ENCODE measurements at places on chromosomes 6 and 20.
A peak's percentile ranks its signal among the peaks of the same experiment; 100 is the strongest.

DNA sequence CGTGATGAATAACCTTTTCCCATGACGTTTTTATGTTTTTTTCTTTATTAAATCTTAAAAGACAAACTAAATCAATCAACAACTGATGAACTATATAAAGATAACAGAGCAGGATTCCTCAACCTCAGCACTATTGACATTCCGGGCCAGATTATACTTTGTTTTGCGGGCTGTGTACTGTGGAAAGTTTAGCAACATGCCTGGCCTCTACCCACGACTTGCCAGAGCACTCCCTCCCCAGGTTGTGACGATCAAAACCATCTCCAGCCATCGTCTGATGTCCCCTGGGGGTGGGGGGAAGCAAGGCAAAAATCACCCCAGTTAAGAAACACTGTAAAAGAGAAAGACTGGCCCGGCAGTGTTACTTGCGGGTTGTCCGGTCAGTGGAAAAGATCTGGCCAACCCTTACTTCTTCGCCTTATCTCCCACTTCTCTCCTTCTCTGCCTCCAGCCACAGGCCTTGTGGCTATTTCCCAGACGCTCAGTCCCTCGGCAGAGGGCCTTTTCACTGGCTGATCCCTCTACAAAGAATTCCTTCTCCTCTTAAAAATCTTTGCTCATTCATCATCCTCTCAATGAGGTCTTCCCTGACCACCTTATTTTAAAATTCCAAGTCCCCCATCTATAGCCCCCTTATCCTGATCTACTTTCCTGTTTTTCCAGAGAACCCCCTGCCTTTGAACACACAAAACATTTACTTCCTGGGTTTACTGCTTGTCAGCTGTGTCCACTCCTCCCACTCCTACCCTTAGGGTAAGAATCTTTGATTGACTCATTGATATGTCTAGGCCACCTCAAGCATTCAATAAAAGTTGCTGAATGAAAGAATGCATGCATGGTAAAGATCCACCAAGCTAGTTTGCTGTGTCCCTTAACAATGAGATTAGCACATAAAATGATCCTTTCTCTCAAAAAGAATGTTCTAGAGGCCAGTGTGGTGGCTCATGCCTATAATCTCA, 14.7 kb upstream of the RAB22A start:
- DNase-seq: no peak

DNA sequence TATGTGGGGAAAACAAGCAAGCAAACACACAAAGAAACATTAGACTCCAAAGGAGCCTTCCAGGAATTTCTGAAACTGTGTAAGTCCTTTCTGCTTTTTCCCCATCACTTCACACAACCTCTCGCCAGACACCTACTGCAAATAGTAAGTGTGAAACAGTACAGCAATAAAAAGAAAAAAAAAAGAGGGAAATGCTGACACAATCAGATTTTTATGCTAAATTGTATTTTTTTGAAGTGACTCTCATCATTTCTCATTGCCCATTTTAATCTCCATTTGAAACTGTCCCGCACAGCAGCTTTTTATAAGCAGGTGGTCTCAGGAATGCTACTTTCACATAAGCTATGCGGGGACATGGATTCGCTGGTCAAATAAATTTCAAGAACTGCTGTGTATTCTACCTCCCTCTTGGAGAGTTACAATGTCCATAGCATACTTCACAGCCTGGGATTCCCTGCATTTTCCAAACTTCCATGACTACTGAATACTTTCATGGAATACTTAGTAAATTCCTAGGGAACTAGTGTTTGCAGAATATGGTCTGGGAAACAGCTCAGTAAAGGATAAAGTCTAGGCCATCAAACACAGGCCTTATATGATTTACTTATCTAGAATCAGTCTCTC, 139.9 kb upstream of the TSHZ2 start:
- DNase-seq: no peak

DNA sequence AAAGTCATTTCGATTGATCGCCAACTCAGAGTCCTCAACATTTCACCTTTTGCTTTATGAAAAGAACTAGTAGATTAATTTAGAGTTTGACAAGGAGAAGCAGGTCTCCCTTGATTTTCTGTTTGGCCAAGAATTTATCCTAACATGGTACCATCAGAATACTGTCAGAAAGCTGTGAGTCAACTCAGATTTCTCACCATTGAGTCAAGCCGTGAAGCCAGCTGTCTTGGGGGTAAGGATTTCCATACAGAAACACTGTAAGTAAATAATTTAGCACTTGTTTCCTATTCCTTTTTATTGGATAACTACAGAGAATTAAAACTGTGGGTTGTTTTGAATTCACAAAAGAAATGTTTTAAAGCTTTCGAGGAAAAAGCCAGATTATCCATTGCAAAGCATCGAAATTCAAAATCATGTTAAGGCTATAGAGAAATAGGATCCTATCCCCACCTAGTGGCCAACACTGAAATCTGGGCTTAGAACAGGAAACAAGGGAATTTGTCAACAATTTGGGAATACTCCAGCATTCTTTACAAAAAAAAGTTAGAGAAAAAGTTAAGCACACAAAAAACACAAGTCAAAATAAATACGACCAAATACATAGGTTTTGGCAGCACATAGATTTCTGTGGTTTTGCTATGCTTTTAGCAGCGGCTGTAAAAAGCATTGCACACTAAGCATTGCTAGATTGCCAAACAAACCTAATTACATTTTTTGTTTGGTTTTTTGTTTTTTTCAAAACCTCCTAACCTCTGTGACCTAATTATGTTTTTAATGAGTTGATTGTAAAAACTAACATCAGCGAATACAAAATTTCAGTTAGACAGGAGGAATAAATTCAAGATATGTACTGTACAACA, 44.2 kb downstream of the COL11A2 start:
- DNase-seq: peak; percentile 48

GRCh38 chr6:6058054-6058444, 51.3 kb upstream of the NRN1 start:
- DNase-seq: no peak

GRCh38 chr6:93059911-93060310, 359.4 kb downstream of the EPHA7 start:
- DNase-seq: no peak

DNA sequence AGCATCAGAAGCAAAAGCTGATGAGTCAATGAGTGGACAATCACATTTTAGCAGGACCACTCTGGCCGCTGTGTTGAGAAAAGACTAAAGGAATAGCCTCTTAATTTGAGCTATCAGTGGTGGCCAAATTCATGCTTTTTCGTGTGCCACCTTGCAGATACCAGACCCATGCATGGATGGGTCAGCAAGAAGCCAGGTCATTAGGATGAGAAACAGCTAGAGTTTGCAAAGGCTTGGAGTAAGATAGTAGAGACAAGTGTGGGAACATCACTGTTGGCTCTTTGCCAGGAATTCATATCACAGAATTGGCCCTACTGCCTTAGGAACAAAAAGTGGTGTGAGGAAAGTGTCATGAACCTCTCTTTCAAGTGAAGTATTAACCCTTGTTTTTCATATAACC, 25.5 kb downstream of the MRAP2 start:
- DNase-seq: no peak
